Renal pelvis (tissue), 12 donors: ENCODE measurements at places on chromosomes 2 and 18.

DNA sequence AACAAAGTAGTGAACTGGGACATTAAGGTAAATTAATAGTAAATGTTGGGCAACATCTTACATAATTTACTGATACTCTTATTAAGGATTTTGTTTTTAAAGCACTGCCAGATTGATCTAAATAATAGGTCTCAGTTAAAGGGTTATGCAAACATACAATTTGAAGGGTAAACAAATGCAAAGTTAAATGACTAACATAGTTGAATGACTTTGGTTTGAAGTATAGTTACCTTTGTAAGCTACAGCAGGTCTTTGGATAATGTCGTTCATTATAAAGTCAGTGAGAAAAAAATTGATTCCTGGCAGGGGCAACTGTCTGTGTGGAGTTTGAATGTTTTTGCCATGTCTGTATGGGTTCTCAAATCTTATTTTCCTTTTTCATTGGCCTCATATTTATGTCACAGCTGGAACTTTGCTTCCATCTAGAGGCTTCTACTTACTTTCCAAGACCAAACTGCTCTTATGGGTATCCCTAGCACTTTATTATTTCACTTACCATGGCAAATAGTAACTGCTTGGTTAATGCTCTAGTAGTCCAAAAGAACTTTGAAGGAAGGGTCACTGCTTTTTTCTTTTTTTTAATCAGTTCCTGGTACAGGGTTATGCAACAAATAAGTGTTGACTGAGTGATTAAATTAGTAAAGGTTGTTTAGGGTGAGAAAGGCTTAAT lies 107.8 kb downstream of the NBEAL1 start:
- DNase-seq = peak; percentile 29

DNA sequence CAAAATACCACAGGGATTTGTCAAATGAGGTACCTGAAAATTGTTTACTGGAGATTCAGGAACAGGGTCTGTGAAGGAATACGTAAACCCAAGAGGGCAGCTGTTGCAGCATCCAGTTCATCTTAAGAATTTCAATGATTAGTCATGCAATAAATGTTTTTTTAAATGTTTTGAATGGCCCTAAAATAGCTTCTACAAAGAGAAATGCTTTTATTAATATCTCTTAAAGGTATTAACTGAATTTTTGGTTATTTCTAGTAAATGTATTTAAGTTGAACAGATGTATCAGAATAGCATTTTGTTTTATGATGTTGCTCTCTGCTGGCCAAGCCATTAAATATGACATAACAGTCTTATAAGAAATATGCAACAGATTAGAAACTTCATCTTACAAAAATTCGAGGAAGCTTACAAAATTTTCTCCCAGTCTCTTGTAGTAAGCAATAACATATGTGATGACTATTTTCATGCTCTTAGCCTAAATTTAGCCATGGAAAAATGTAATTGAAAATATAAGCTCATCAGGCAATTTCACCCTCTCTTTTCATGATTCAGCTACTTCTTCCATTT lies 863.9 kb downstream of the SUCLG1 start:
- no peak for DNase-seq

- peak; percentile 1 for DNase-seq
Measured at GRCh38 chr2:29844713-29845326, 76.6 kb downstream of the ALK start.

- no peak for DNase-seq
Measured at GRCh38 chr2:84782717-84783442, 98.0 kb downstream of the TRABD2A start.

DNA sequence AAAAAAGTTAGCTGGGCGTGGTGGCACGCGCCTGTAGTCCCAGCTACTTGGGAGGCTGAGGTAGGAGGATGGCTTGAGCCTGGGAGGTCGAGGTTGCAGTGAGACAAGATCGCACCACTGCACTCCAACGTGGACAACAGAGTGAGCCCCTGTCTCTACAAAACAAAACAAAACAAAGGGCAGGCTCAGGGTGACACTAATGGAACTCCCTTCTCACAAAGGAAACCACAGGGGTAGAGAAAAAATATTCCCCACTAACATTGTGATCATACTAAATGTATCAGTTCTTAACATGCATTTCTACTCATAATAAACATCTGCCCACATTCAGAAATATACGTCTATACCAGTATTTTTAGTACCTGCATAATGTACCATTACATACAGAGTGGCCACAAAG lies 21.1 kb downstream of the STAM2 start:
- no peak for DNase-seq
